ENCODE measurements at places on chromosomes 3 and 15.

DNA sequence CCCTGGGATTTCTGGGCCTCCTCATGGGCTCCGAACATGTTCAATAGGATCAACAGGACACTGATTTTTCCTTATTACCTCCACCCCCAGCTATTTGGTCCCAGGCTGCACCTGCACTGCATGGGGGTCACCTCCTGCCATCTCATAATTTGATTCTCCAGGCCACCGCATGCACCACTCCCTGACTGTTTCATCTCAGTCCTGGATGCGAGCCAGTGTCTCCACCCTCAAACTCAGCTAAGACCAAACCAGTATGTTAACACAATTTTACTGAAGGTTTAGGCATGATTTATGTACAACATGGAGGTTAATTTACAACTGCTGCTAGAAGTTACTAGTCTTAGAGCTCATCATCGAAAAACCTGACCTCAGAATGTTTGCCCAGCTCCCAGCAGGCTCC, 249.5 kb downstream of the UACA start:
- no peak for DNase-seq

DNA sequence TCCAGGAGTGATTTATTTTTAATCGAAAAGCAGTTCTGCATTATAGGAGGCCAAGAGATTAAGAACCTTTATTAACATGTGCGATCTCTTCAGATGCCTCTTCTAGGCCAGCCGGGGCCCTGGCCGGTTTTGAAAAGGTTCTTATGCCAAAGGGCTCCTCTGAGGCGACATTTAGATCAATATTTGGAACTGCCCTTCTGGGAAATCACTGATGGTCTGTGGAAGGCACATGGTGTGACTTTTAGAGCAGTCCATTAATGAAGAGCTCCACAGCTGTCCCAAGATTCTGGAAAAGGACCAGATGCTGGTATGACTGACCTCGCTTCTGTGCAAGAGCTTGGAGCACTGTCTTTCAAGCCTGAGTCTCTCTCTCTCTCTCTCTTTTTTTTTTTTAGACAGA, 19.7 kb downstream of the MGLL start:
- no peak for DNase-seq

- no peak for DNase-seq
Observed at GRCh38 chr3:112038863-112039262, 4.3 kb downstream of the TMPRSS7 start.

GRCh38 chr3:87706176-87706575, 352.6 kb downstream of the CGGBP1 start:
- no peak for DNase-seq

DNA sequence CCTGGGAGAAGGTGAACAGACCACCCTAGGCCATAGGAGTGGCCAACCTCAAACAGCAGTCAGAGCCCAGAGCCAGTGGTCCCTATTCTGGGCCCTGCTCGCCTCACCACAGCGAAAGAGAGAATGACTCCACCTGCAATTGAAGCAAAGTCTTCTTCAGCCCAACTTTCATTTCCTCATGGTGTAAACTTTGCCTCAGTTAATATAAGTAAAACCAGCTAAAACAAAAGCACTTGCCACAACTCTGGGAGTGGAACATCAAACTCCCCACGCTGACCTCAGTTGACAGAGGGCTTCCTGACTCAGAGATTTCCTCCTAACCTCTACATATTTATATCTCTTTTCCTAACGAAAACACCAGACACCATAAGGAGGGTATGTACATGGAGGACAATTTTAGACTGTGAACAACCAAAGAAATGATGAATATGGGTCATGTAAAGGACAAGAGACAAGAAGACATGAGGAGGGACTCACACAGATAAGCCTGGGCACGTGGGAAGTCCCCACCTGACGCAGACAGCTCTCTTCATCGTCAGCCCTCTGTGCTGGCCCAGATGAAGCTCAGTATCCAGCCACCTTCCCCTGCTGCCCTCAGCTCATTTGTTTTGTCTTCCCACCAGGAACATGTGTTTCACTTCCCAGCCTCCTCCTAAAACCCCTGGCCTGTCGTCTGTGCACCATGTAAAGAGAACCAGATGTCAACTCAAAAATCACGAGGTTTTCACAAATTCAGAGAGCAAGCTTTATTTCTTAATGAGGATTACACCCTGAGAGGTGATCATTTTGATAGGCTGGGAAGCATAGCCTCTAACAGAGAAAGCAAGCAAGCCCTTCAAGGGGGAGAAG, 140.9 kb downstream of the KCNMB2 start:
- DNase-seq, result no peak

DNA sequence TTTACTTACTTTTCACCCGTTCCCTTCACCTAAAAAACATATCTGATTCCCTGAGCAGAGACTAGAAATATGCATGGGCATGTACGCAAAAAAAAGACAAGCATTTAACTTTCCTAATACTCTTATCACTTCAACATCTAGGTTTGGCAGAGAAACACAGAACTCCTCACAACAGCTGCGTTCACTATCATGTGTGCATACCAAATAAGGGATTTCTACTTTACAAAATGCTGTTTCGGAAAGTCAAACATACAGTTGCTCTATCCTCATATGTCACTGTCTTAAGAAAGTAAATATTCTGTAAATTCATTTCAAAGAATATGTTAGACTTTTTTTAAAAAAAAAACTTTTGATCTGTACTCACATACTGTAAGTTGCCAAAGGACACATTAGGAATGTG, 65.1 kb upstream of the CBLB start:
- no peak for DNase-seq

GRCh38 chr3:169240786-169241486, 422.6 kb downstream of the MECOM start:
- no peak for DNase-seq

DNA sequence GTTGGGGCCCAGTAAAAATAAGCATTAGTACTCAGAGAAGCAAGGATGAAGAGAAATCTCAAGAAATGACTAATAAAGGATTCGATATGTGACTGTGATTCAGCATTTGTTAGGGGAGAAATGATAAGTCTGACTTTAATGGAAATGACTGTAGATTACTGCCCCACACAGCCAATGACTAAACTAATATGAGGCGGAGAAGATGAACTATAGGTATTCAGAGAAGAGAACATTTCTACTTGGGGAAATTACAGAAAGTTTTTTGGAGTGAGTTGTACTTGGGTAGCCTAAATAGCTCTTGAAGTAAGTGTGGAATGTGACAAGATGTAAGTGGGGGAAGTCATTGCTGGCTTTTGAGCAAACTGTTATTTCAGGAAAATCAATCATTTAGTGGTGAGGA, 380.0 kb downstream of the PDCD6IP start:
- no peak for DNase-seq

DNA sequence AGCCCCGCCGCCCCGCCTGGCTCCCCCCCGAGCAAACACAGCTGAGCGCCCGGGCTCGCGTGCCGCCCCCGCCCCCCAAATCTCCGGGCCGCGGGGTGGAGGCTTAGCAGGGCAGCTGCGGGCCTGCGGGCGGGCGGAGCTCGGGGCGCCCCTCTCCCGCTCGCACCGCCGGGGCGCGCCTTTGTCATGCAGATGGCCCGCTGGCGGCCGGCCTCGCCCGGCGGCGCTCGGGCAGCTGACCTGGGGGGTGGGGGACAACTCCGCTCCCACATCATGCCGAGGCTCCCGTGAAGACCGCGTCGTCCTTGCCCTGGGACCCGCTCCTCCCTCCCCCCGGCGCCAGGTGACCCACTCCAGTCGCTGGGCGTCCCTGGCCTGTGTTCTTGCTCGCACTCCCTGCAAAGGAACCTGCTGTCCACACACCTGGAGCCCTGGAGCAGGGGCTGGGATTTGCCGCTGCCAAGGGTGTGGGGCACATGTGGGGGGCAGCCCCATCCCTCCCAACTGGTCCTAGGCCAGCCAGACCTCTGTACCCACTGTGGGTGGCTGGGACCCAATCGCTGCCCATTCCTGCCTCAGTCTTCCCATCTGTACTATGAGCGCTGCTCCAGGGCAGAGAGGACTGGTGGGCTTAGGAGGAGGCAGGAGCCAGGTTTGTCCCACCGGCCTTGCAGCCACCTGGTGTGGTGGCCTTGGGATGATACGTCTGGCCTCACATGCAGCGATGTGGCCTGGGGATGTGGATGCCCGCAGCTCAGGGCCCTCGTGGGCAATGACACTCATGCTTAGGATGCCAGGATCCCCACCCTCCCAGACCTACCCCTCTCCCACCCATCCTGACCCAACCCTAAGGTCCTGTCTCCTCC, 33.5 kb downstream of the DNAJB8 start:
- no peak for DNase-seq

DNA sequence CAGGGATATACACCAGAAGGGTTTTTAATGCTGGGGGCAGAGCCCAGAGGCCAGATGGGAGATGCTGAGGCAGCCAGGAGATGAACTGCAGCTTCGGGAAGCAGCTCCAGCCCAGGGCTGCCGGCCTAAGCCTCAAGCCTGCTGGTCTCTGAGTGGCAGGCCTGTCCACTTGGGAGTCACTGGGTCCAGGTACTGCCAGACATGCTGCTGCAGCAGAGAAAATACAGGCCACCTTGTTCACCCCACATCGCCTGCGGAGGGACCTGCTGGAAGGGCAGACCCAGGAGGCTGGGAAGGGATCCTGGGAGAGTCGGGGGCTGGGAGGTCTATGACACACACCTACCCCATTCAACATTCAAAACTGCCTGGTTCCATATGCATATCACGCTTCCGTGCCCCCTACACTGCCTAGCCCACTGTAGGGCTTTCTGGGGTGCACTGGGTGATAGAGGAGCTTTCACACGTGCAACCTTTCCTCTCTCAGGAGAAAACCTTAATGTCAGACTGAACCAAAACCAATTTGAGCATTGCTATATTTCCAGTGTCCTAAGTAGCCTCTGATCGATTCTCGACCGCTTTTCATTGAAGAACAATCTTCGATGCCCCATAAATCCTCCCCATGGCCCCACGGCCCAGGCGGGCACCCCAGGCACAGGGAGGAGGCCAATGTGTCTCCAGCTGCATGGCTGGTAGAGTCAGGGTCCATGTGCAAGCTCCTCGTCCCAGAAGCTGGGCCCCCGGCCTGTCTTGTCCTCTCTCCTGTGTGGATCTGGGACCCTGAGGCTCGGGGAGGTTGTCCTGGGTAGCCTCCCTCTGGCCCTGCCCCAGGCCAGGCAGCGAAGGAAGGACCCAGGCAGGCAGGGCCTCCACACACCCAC, 147.4 kb downstream of the ATP10A start:
- DNase-seq, result no peak

- no peak for DNase-seq
Observed at GRCh38 chr15:59818336-59818735, 129.2 kb upstream of the BNIP2 start.

DNA sequence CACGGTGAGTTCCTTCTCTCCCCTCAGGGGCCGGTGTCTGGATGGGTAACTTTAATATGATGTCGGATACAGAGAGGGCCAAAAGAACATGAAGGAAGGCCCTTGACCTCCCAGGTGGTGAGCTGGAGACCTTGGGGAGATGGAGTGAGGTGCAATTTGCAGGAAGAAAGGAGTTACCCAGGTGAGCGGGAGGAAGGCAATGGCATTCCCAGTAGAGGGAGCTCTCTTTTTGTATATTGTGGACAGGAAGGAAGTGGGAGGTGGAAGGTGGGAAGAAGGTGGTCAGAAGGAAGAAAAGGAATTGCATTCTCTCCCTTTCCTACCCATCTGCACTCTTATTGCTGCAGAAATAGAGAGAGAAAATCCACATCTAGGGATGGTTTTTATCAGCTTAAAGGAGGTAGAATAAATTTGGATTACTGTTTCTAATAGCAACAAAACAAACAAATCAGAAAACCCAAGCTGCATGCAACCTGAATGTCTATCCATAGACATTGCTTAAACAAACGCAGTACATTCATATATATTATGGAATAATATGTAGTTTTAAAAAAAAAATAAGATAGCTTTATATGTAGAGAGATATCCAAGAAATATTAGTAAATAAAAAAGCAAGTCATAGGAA, 169.0 kb upstream of the TSC22D2 start:
- no peak for DNase-seq

- no peak for DNase-seq
Observed at GRCh38 chr15:35858707-35859106, 312.7 kb upstream of the DPH6 start.

DNA sequence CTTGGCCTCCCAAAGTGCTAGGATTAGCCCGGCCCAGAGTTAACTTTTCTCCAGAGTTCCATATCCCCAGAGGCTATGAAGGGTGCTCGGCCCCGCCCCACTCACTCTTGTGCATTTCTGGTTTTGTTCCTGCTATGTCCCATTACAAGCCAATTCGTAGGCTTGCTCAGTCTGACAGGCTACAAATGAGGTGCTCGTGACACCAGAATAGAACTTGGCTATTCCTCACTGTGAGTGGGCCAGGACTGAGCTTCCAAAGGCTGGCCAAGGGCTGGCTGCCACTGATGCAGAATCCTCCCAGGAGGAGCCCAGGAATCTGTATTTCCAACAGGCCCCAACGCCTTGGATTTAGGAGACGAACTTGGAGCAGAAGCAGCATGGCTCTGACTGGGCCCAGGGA, 282.7 kb upstream of the C2CD4B start:
- no peak for DNase-seq

- DNase-seq, result no peak
Observed at GRCh38 chr3:110965976-110966375, 105.6 kb upstream of the NECTIN3 start.

DNA sequence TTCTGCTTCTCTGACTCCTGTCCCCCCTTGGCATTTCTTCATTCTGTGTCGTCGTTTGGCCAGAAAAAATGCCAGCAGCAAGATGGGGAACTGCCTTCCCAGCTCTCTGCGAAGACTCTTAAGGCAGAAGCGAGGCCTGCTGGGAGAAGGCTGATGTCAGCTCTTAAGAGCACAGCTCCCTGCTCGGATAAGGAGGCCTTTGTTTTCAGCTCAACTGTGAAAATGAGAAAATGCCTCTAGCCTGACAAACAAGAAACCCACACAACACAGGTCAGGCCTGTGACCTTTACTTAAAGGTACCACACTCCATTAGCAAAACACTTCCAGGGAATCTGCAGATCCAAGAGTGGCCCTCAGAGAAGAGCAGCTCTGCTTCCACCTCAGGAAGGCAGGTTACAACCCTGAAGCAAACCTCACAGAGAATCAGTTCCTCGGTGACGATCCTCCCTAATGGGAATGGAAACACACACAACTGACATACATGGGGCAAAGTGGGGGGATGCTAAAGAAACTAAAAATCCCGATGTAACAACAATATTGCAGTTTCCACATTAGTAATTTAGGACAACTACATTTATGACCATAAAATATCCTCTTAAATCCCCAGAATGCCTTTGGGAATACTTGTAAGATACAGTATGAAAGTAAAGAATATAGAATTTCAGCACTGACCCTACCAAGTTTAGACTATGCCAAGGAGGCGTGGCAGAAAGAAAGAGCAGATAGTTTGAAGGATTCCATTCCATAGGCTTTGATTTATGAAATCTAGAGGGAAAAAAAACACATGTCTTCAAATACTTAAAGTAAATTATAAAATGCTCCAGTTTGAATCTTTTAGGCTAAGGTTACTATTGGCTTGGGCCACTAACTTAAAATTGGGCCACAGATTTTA, 52.1 kb downstream of the VGLL4 start:
- DNase-seq, result no peak

Data from activated CD4-positive, CD25-positive, alpha-beta regulatory T cell (primary cell).